ENCODE measurements at places on chromosomes 2 and 18.

DNA sequence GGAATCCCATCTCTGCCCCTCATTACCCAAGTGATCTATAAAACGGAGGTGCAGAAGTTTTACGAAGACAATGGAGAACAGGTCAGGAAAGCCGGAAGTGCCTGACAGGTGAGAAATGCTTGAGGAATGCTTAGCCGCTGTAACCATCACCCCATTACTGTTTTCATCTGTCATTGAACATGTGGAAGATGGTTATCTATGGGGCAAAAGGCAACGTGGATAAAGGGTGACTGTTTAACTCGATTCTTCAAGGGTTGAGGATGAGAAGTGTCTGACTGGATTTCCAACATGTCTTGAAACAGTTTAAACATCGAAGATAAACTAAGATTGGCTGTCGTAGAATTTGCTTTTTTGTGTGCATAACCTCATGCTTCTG, 17.3 kb downstream of the HK2 start:
- peak; percentile 60 for DNase-seq

DNA sequence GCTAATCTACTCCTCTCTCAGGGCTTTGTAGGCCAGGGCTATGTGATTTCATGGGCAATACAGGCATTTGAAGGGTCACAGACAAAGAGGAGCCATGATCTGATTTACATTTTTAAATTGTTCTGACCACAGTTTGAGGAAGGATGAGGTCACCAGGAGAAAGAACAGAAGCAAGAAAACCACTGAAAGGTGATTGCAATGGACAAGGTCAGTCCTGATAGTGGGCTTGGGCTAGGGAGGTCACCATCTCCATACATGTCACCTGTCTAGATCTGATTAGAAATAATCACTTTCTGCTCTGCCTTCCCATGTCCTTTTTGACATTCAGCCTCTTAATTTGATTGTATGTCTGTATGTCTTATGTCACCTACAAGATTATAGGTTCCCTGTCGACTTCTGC, 248.9 kb upstream of the CWC22 start:
- no peak for DNase-seq

DNA sequence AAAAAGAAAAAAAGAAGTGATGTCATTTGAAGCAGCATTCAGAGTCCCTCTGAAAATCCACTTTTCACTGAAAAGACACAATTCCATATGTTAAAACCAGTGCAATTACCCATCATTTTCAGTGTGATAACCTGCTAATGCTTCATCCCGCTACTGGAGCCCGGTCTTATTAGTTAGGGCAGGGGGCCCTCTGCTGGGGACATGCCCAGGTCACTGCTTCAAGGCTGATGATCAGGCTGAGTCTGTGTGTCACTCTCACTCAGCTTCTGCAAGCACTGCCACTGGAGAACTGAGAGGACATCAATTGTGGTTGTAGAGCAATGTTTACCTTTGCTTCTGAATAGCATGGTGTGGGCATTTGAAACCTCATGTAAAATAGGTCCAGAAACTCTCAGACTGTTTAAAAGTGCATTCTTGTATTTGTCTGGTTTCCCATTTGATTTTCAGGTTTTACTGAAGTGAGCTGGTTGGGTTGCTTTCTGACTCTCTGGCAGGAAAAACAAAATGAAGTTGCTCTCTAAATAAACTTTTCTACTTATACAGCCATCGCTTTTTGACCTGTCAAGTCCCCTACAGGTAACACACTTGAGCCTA, 49.2 kb upstream of the NXPH2 start:
- no peak for DNase-seq

DNA sequence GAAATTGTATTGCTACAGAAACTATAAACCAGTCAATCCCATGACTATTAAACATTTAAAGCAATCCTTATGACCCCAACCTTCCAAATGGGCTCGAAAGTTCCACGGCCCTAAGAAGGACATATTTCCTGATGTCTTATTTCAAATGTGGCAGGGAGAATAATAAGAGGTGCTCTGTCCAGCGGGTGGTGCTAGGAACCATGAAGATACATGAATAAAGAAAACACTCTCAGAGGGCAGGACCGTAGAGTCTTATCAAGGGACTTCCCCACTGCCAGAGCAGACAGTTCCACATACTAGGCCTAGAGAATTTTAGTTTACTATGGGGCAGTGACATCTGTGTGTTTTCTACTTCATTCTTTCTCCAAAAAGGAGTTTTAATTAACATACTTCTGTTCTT, 187.1 kb upstream of the PIK3C3 start:
- no peak for DNase-seq

GRCh38 chr2:30223413-30223874, 7.9 kb upstream of the LBH start:
- no peak for DNase-seq

DNA sequence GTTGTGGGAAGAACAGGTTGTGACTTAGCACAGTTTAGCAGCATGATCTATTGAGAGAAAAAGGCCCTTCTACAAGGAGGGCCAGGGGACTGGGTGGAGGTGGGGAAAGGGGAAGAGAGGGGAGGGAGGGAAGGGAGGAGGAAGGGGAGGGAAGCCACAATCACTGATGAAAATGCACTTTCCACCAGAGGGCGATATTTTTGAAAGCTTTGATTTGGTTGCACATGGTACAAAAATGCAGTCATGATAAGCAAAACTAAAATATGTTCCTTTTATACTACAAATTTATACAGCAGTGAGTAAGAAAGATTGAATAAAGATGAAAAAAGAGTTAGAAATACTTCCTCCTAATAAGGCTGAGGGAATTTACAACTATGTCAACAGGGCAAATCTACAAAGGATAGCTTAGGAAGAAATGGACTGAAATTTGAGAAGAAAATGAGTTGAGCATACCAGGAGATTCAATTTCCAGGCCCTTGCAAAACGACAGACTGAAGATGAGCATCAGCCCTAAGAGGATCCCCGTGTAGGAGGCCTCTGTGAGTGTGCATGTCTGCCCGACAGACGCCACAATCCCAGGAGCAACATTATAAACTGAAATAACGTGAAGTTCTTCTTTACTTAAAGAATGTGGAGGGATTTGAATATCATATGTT, 17.2 kb downstream of the SH3YL1 start:
- peak; percentile 17 for DNase-seq

- no peak for DNase-seq
These were observed 27.2 kb downstream of the IDH1 start for GRCh38 chr2:208227581-208228232.

DNA sequence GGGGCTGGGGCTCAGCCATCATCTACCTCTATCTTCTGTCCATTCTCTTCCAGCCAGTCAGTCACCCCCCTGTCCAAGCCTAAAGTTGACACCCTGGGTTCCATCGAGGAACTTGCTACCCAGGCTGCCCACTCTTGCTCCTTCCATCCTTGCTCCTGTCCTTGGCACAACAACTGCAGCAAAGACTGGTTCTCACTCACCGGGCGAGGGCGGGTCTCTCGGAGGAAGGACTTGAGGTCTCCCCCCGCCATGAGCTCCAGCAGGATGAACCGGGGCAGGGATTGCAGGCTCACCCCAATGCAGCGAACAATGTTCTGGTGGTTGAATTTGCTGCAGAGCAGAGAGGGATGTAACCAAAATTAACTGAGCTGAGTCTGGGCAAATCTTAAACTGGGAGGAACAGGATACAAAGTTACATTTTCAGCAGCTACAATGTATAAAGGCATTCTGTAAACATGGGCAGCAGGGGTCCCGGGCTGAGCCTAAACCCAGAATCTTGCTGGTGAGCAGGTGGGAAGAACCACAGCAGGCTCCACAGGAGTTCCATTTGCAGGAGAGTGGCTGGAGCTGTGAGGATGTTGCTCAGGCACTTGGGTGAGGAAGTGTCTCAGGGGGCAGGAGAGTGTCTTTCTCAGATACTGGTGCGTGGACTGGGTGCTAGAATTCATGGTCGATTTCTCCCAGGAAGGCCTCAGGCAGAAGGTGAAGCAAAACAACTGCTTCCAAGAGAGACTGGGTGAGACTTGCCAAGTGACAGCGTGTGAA, 105.5 kb downstream of the CLIP4 start:
- no peak for DNase-seq

- no peak for DNase-seq
These were observed 60.5 kb downstream of the MSH6 start for GRCh38 chr2:47843407-47843806.

DNA sequence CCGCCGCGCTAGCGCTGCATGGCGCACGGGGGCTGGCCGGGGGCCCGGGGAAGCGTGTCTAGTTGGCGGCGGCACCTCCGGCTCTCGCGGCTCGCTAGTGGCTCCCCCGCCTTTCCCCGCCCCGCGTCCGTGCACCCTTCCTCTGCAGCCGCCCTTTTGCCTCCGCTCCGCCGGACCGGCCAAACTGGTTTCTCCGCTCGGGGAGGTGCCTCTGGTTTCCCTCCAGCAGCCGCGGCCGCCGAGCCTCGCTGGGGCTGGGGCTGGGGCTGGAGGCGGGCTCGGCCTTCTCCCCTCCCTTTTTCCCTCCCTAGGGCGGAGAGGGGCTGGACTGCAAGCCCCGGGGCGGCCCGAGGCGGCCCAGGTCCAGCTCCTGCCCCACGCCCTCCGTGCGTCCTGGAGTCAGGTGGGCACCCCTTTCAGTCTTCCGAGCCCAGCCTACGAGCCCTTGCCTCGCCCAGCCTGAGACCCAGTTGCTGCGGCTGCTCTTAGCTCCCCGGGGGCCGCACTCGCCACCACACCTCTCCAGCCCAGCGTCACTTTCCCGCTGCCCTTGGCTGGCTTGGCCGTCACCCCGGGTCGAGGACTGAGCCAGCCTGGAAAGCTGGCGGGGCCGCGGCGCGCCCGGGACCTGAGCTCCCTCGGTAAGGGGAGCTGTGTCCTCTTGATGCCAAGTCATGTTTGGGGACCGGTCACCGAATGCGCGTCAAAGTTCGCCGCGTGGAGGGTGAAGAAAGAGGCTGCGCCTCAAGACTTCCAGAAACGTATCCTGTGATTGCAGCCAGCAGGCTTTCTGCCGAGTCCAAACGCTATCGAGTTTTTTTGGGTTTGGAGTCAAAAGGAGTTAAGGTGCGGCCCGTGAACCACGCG, at the start of gene ATP8B1:
Gene ATP8B1 (minus strand): TSS at position 213 of the 867 bp plus-strand sequence. CDS start 71,508 bp downstream, outside the sequence.
- no peak for DNase-seq

GRCh38 chr2:203155406-203155805, 83.4 kb upstream of the CYP20A1 start:
- no peak for DNase-seq

DNA sequence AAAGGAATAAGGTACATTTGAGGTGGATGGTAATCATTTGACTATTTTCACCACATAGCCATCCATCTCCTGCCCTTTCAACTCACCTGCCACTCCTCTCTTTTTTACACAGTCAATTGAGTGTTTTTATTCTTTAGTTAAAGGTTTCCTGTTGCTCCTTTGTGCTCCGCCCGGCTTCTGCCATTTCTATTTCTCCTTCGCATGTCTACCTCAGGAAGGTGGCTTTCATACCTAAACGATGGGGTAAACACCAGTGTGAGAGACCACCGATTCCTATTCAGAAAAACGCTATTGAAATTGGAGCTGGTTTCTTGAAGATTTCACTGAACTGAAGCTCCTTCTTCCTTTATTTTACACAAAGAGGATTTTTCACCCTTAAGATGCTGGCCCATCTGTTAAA, 1628.0 kb upstream of the PIK3C3 start:
- no peak for DNase-seq

- no peak for DNase-seq
These were observed 146.3 kb upstream of the CELF4 start for GRCh38 chr18:37711766-37712505.

- DNase-seq: no peak
These were observed 5.9 kb upstream of the RAX start for GRCh38 chr18:59279193-59279592.

DNA sequence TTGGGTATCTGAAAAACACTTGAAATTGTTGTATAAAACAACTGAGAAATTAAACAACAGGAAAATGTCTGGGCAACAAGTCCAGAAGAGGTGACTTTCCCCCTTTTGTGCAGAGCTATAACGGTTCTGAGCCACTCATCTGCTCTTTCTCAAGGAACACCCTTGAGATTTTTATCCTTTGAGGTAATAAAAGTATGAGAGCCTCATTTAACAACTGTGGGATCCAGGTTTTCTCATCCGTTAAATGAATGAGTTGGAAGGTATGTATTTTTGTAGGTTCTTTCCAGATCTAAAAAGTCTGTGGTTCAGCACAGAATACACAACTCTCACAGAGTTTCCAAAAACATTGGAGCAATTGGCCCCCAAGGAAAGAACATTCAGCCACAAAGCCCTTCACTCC, 93.0 kb downstream of the ANKRD44 start:
- DNase-seq: no peak

DNA sequence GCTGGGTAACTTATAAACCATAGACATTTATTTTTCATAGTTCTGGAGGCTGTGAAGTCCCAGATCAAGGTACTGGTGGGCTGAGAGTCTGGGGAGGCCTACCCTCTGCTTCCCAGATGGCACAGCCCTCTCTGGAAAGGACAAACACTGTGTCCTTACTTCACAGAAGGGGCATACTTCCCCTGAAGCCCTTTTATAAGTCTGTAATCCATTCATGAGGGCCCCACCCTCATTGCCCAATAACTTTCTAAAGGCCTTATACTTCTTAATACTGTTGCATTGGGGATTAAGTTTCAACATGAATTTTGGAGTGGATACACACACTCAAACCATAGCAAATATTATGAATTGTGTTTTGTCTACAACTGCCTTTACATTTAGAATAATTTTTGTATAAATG, 36.0 kb downstream of the ATIC start:
- no peak for DNase-seq

GRCh38 chr2:8544171-8544785, 137.6 kb upstream of the ID2 start:
- no peak for DNase-seq

DNA sequence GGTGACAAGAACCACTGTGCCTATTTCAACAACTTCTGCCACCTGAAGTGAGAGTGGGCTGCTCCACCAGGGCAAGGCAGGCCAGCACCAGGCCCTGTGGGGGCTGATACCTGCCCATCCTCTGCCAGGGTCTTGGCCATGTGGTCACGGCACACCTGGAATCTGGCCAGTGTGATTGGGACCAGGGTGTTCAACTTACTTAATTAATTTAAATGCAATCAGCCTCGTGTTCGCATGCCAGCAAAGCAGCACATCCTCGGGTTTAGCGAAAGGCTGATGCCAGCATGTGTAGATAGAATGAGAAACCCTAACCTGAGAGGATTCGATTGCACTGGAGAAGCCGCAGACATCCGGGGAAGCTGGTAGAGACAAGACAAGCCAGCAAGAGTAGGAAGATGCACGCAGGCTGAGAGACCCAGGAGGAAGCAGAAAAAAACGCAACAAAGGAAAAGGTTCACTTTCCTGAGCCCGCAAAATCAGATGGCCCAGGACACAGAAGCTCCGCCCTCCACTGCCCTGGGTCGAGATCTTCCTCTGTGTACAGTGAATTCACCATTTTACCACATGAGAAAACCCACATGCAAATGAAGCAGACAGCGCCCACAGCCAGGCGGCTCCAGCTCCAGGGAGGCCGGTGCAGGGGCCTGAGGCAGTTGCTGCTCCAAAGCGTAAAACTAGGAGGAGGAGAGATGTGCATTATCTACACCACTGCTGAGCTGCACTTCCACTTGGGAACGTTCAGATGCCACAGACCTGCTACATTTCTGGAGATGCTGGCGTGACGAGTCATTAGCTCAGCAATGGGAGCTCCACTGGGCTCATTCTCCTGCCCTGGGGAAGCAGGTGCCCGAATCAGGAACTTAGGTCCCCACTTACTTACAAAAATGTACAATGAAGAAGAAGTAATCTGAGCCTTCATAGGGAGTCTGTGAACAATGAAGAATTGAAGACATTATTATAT, 92.1 kb downstream of the TMEM18 start:
- DNase-seq: no peak

GRCh38 chr2:218354850-218355443, 1.7 kb upstream of the CATIP start:
- DNase-seq: no peak
